A375 (cell line): ENCODE measurements at places on chromosomes 6 and 20. TPM values are rescaled to one million over a fixed set of nuclear protein-coding genes. Genes with fewer than 3 reads are reported as not detected.

CHRNA4 gene
- not detected in 2 replicates for total RNA-seq

ARFGEF3 gene
- 1.3 and 1.4 TPM in 2 replicates for total RNA-seq

OXT gene
- not detected in 2 replicates for total RNA-seq

PKIB gene
- total RNA-seq = 1.4 and 2.3 TPM in 2 replicates

ULBP3 gene
- total RNA-seq = 7.1 and 14.2 TPM in 2 replicates

TREML2 gene
- 0.16 and 0.19 TPM in 2 replicates for total RNA-seq

LY6G6F gene
- not detected in 2 replicates for total RNA-seq

MYLK4 gene
- 0.15 and 0.19 TPM in 2 replicates for total RNA-seq

BTN1A1 gene
- not detected in 2 replicates for total RNA-seq
